NCI-H2171 (cell line): ENCODE measurements at places on chromosomes 13 and 19.

GRCh38 chr13:114024603-114025404 lies 50.9 kb upstream of the C13orf46 start:
- no peak for DNase-seq

DNA sequence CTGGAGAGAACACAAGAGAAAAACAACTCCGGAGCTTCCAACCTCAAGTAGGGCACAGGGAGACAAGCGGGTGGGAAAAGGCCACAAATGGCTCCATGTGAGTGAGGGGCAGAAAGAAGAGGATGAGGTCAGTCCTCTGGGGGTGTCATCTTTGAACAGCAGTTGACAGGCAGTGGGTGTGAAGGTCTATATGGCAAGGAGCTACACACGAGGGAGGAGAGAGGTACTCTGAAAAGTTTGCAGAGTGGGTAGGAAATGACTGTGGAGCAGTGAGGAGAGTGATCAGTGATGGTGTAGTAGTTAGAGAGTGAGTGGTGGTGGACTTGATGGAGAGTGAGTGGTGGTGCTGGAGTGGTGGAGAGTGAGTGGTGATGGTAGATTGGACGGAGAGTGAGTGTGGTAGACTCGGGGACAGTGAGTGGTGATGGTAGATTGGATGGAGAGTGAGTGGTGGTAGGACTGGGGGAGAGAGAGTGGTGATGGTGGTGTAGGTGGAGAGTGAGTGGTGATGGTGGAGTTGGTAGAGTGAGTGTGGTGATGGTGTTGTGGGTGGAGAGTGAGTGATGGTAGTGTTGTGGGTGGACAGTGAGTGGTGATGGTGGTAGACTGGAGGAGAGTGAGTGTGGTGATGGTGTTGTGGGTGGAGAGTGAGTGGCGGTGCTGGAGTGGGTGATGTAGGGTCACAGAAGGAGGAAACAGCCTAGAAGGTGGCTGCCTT lies 4.0 kb downstream of the TFDP1 start:
- DNase-seq, result no peak

GRCh38 chr19:46958532-46958931 lies 61.1 kb upstream of the NPAS1 start:
- DNase-seq, result no peak

- no peak for DNase-seq
Observed at GRCh38 chr19:33267706-33268105, 34.6 kb downstream of the CEBPA start.

- DNase-seq, result no peak
Observed at GRCh38 chr19:8705742-8706141, 7.1 kb upstream of the ACTL9 start.

DNA sequence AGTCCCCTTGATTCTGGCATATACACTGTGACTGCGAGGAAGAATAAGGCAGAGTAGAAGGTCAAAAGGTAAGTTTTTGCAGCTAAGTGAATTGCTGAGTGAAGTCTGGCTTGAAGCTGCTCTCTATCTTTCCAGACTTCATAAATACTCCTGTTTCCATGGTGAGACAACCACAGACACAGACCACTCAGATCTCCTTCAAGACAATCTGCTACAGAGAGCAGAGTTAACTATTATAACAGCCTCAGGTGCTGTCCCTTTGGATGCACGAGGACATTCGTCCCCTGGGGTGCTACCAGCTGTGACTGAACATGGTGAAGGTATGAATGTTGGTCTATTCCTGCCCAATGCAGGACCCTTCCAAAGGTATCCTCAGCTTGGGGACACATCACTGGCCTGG lies 104.0 kb downstream of the MYCBP2 start:
- no peak for DNase-seq

DNA sequence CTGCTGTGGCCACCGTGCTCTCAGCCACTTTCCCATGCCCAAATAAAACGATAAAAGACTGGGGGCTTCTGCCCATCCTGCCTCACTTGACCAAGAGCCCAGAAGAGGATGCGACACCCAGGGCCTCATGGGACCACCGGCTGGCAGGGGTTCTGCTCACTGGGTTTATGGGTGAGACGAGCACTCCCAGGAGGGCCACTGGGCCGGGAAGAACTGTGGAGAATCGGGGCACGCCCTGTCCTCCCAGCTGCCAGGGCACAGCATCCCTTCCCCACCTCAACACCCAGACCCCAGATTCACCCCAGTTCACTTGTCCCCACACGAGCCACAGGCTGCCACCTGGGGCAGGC lies 4.7 kb upstream of the F10 start:
- no peak for DNase-seq

DNA sequence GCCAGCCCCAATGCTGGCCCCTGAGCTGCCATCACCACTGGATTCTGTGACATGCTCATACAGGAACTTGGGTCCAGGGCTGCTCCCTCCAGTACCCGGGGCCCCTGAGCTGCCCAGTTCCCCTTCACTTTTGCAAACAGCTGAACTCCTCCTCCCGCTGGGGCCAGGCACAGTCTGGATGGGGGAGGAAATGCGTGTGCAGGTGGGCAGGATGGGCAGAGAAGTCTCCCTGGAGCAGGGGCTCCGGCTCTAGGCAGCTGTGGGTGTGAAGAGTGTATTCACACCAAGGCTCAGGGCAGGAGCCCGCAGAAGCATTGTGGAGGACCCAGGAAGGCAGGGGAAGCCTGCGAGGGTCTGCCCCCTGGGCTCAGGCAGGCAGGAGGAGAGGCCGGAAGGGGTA lies 12.4 kb downstream of the POP4 start:
- DNase-seq, result no peak

DNA sequence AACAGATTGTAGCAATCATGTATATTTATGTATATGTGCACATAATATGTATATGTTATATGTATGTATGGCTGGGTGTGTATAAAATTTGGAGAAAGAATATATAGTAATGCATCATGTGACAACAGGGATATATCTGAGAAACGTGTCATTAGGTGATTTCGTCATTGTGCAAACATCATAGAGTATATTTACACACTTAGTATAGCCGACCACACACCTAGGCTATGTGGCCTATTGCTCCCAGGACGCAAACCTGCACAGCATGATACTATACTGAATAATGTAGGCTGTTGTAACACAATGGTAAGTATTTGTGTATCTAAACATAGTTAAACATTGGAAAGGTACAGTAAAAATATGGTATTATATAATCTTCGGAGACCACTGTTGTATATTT lies 43.8 kb downstream of the ESD start:
- DNase-seq, result no peak

GRCh38 chr19:38434549-38435051 lies 1.1 kb downstream of the RYR1 start:
- DNase-seq, result no peak

DNA sequence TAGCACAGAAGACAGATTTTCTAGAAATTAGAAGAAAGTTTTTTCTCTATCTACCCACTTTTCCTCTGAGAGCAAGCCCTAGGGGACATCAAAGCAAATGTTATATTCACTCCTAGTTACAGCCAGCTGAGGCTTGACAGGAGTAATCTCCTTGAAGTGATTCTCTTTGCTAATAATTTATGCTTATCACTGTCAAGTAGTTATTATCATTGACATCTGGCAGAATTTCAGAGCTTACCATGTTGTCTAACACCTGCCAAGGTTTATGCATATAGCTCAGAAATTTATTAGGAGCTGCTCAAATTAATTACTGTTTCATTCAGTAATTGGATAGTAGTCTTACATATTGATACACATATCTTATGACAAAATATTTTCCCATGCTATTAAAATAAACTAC lies 465.9 kb upstream of the ATXN8OS start:
- no peak for DNase-seq

- no peak for DNase-seq
Observed at GRCh38 chr19:34370983-34371382, 6.0 kb downstream of the GPI start.

DNA sequence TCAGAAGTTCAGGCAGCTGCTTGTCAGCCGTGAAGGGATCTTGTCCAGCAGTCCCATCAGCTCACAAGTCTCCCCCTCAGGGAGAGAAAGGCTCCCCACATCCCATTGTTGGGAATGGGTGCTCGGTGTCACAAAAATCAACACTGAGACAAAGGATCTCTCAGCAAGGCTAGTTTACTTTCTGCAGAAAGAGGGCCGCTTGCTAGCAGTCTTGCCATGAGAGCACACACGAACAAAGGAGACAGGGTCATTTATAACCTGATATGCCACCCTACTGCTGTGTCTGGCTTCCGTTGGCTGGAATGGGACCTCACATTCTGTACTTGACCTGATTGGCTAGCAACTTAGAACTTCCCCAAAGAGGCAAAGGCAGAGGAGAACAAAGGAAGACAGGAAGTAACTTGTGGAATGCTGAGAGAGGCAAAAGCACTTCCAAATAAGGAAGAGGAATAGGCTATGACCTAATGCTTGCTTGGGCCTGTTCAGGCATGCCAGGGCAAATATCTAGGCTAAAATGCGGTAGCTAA lies 8.7 kb upstream of the IGFL3 start:
- peak; percentile 10 for DNase-seq

- no peak for DNase-seq
Observed at GRCh38 chr13:80224468-80224867, 116.5 kb downstream of the SPRY2 start.

- peak; percentile 54 for DNase-seq
Observed at GRCh38 chr13:111184458-111185401, 69.6 kb downstream of the ARHGEF7 start.

GRCh38 chr19:29497686-29498436 lies 27.9 kb upstream of the VSTM2B start:
- DNase-seq, result no peak

GRCh38 chr13:85590231-85590931 lies 208.8 kb downstream of the SLITRK6 start:
- no peak for DNase-seq

- DNase-seq, result no peak
Observed at GRCh38 chr13:25939961-25940687, 111.7 kb downstream of the SHISA2 start.

GRCh38 chr13:25153736-25154135 lies 18.4 kb downstream of the AMER2 start:
- no peak for DNase-seq

DNA sequence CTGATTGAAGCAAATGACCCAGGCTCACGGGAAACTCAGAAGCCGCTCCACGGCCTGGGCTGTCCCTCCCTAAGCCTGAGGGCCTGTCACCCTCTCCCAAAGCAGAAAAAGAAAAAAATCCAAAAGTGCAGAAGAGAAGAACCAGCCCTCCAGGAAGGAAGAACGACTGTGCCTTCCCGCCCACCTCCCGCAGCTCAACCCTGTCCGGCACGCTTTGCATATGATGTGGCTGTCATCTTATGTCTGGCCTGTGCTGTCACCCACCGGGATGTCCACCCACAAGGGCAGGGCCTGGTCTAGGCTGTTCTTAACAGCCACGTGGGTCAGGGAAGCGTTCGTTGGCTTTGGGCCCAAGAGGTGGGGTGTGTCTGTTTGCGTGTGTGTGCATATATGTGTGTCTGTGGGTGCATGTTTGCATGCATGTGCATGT lies 13.7 kb downstream of the ZBTB7A start:
- DNase-seq, result no peak

GRCh38 chr13:27970382-27971235 lies 1.5 kb upstream of the CDX2 start:
- no peak for DNase-seq

DNA sequence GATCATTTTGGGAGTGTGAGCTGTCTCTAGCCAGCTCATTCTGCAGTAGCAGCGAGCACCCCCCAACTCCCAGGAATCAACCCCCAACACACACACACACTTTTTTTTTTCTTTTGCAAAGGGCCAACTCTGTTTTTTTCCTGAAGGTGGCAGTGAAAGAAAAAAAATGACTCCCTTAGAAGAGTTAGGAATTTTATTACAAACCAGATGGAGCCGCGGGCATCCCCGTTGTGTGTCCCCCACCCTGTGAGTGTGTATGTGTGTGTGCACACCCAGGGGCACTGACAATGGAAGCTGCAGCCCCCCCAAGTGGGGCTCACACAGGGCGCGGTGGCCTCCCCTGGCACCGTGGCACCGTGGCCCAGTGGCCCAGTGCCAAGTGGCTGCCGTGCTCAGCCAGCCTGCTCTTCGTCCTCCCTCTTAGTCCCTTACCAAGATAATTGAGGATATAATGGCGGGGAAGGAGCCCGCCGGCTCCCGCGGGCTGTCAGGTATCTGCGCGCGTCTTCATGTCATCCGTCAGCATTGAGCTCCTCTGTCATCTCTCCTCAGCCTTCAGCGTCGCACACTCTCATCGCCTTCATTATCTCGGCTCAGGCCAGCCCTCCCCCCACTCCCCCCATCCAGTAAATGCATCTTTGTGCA lies 314.1 kb downstream of the ZNF536 start:
- peak; percentile 34 for DNase-seq

DNA sequence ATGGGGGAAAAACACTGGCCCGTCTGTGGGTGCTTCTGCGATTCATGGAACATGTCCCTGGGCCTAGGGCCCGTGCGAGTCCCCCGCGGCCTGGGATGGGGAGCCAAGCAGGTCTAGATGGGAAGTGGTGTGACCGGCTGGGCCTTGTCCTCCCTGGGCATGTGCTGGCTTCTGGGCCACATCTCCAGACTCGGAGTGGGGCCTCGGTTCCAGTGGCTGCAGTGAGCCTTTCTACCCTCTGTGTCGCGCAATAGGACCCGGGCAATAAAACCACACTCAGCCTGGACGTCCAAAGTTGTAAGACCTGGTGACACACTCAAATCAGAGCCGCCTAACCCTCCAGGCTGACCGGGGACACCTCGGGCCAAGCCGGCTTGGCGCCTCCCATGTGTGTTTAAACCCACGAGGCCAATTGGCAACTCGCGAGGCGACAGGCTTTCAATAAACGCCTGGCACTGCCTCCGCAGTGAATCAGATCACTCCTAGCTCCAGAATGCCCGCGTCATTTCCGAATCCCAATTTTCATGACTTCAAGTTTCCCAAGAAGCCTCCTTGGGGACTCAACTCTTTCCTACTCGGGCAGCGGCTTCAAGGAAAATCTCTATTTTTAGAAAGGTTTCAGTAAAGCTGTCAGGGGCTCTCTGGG lies 57.3 kb downstream of the KLF2 start:
- DNase-seq, result no peak

DNA sequence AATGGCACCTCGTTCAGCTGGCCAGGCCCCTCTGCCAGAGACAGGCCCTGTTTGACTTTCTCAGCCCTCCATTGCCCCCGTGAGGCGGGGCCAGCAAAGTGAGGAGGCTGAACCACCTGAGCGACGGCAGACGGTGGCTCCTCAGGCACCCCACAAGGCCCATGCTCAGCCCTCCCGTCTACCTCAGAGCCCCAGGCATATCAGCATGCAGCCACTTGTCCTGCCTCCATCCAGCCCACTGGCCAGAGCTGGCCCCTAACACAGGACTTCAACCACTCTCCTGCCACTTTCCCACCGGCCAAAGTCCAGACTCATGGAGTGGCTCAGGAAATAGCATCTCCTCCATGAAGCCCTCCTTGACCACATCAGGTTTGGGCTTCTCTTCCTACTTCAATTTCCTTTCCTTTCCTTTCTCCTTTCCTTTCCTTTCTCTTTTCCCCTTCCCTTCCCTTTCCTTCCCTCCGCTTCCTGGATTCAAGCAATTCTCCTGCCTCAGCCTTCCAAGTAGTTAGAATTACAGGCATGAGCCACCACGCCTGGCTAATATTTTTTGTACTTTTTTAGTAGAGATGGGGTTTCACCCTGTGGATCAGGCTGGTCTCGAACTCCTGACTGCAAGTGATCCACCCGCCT lies 9.3 kb downstream of the SLC7A10 start:
- DNase-seq, result no peak

- DNase-seq, result peak; percentile 7
Observed at GRCh38 chr13:52751196-52751595, 11.6 kb upstream of the CNMD start.

- no peak for DNase-seq
Observed at GRCh38 chr13:83733293-83733692, 149.0 kb downstream of the SLITRK1 start.

GRCh38 chr13:112947796-112948195 lies 21.2 kb upstream of the MCF2L start:
- no peak for DNase-seq

GRCh38 chr13:62846302-62846701 lies 1430.7 kb upstream of the PCDH20 start:
- no peak for DNase-seq

- peak; percentile 72 for DNase-seq
Observed at GRCh38 chr19:34215006-34215665, 39.2 kb upstream of the GARRE1 start.
